ENCODE measurements at places on chromosomes 2 and 18.

DNA sequence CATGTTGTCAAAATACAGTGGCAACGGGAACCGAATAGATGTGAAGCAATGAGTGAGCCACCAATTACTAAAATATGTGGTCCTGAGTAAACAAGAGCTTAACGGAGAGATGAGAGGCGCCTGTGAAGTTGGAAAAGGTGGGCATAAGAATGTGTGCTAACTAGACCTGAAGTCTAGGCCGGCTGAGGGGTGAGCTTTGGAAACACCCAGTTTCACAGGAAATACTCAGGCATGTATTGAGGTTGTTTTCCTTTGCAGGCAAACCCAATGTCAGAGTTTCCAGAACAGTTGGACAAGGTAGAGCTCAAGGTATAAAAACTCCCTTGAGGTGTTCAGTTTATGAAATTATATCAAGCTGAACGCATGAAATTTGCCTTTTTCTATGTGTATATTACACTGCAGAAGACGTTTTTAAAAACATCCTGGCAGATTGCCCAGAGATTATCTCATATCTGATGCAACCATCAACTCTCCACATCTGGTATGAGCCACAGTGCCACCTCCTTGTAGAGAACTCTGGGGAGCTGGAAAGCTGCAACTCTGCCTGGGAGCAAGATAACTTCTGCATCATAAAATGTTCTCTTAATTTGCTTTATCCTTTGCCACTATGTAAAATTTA is 3.9 kb upstream of the WDSUB1 start:
- DNase-seq, result peak; percentile 45

- no peak for DNase-seq
These were observed 686.8 kb upstream of the DDX18 start for GRCh38 chr2:117127680-117128079.

DNA sequence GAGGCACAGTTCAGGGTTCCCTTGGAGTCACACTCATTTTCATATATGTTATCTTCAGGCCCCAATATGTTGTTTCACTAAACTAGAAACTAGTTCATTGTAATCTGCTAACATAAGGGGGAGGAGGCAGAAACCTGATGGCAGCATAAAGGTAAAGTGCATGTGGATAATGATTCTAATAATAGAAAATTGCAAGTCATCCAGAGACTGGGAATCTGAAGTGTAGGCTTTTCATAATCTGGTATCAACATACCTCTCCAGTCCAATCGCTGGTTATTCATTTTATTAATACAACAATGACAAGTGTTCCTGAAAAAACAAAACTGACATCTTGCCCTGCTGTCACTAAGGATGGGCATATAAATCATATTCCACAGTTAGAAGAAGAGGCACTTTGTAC is 326.3 kb upstream of the ZNF804A start:
- no peak for DNase-seq

DNA sequence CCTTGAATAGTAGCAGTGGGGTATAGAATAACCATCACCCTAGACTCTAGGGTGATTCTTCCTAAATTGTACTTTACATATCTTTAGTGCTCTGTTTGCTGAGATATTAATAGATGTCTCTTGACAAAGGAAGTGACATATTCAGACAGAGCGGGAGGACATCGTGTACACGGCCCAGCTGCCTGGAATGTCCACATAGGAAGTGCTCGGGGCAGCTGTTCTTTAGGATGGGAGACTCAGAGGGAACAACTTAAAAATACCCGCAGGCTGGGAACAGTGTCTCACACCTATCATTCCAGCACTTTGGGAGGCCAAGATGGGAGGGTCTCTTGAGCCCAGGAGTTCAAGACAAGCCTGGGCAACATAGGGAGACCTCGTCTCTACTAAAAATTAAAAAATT is 206.1 kb downstream of the FAM210A start:
- DNase-seq, result no peak

DNA sequence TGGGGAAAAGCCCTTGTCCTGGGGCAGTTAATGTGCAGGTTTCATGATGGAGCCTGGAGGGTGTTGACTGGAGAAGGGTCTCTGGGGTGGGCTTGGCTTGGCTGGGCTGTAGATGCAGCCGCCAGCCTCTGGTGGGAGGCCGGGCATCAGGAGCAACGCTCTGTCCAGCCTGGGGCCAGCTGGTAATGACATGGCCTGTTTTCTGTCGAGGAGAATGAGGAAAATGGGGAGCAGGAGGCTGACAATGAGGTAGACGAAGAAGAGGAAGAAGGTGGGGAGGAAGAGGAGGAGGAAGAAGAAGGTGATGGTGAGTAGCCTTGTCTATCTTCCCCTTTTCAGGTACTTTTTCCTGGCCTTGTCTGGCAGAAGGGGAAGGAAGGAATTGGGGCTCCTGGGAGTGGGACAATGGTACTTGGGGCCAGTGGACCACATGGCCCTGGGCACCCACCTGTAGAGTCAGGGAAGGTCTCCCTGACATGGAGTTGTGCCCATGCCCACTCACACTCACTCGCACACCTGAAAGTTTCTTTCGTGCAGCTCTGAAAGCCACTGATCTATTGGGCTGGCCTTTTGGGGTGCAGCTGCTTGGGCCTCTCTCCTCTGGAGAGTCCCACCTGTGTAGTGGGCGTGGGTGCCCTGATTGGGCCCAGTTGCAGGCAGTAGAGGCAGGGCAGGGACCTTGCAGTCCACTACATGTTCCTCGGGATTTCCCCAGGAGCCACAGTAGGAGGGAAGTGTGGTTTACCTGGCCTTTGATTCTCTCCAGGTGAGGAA is 3.5 kb downstream of the PTMA start:
- DNase-seq, result peak; percentile 57

GRCh38 chr2:175308005-175308404 is 126.5 kb upstream of the ATP5MC3 start:
- DNase-seq, result no peak

DNA sequence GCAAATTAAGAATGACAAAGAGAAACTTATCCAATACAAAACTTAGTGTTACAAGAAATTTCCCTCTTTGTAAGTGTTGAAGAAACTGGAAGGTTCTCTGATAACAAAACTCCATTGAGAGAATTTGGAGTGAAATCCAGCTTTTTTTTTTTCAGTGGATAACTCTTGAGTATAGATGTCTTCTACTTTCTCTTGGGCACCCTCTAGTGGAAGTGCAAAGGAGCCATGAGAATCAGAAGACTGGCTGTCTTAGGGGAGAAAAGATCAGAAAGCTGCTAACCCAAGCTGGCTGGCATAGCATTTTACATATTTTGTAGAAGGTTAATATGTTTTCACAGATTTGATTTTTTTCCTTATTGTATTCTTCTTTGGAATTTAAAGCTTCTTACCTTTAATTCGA is 138.8 kb upstream of the SATB2 start:
- DNase-seq, result no peak

GRCh38 chr2:95058466-95058988 is 33.0 kb downstream of the MAL start:
- no peak for DNase-seq

GRCh38 chr2:229252280-229252679 is 18.8 kb downstream of the PID1 start:
- no peak for DNase-seq

- DNase-seq, result no peak
These were observed 9.9 kb downstream of the OR6B3 start for GRCh38 chr2:240043279-240043989.

GRCh38 chr18:49707599-49707998 is 105.7 kb downstream of the ACAA2 start:
- no peak for DNase-seq

- DNase-seq, result no peak
These were observed 160.4 kb upstream of the TMEM200C start for GRCh38 chr18:6055711-6056110.

DNA sequence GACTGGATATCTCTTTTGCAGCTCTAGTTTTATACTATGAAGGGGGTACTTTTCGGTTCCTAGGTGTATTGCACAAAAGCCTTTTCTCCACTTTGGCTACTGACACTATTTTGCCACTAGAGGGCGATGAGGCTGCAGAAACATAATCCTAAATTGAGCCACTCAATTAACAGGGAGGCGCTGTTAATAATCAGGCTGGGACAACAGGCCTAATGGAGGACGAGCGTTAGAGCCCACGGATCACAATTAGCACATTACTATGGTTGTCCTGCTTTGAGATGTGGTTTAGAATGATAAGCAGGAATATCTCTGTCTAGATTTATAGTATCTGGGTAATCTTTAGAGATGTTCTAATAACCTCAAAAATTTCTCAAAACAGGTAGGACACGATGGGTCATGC is 62.2 kb upstream of the PMAIP1 start:
- peak; percentile 66 for DNase-seq

GRCh38 chr2:201628545-201628944 is 14.8 kb downstream of the TMEM237 start:
- DNase-seq, result no peak

DNA sequence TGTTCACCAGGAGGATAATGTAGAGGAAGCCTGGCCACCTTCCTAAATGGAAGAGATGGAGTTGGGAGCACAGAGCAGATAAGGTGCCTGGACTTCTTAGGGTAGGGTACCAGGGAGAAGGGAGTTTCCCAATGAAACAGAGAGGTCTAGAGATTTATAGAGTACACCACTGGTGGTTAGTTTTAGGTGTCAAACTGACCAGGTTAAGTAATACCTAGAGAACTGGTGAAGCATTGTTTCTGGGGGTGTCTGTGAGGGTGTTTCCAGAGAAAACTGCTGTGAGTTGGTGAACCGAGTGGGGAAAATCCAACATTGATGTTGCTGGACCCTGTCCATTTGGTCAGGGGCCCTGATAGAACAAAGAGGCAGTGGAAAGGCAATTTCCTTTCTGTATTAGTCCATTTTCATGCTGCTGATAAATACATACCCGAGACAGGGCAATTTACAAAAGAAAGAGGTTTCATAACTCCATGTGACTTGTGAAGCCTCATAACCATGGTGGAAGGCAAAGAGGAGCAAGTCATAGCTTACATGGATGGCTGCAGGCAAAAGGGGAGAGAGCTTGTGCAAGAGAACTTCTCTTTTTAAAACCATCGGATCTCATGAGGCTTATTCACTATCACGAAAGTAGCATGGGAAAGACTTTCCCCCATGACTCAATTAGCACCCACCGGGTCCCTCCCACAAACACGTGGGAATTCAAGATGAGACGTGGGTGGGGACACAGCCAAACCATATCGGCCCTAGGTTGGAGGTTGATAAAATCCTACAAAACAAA is 260.8 kb downstream of the CBLN2 start:
- DNase-seq, result no peak

DNA sequence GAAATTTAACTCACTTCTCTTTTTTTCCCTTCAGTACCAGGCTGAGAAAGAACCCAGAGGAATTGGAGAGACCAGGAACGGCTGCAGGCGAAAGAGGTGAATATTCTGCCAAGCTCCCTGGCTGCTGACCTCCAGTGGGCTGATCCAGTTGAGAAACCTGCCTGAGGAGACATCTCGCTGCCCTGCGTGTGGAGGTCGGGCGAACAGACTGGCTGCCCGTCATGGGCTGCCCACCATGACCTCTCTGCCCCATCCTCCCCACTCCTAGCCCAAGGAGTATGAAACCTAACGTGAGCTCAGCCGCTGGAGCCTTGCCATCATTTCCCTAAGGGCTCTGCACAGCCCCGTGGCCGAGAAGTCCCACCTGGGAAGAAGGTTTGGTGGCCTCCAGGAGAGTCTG is 148.8 kb upstream of the SALL3 start:
- no peak for DNase-seq

DNA sequence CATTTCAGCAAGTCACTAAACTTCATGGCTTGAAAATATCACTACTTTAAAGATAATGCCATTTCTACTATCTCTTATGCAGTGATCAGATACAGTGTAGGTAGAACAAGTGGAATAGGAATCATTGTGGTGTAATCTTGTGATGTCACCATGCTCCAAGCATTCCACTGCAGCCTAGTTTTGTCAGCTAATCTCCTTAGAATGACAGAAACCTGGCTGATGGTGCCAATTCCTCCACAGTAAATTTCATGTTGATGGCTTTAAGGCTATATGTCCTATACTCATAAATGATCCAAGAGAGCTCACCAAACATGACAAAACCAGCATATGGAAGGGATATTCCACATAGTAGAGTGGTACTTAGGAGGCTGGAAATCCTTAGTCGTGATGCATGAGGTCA is 184.9 kb downstream of the PDE1A start:
- DNase-seq, result no peak

DNA sequence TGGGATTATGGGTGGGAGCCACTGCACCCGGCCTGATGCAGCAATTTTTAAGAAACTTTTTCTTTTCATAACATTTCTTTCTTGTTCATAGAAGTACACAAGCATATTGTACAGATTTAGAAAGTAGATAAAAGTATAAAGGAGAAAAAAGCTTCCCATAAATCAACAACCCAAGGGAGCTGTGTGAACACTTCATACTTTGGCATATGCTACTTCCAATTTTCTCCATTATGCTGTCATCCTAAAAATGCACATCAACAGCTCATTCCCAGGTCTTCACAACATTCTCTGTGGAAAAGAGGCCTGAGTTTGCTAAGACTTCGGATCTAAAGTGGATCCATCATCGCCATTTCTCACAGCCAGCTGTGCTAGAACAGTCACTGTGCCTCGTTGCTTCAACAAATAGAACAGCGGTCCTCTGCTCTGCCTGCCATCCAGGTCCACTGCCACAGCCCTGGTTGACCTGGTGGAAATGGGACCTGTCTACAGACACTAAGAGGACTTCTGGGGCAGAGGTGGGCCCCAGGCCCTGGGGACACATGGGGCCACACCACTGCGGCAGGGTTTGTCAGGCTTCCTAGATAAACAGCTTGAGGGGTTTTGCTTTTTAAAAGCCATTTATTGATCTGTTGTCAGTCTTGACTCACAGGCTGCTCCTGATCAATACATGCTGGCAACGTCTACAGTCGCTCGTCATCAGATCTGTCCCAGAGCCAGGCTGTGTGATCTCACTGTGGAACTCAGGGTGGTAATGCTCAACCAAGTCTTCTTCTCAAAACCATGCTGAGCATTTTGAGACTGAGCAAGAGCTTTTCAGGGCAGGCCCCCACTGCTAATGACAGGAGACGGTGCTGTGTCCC is 72.7 kb upstream of the MGAT4A start:
- DNase-seq, result no peak

DNA sequence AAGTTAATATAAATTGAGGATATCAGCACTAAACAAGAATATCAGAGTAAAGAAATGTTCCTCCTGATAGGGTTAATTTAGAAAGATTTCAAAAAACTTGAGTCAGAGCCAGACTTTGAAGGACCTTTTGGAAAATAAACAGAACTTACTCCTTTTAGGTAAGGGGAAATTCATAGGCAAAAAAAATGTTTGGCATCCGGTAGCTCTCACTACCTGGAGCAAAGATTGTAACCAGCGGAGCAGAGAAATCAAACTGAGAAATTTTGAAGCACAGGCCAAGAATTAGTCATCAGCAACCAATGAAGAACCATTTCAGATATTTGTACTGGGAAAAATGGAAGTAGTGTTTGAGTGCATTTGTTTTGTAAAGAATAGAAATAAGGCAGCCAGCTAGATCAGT is 113.0 kb downstream of the ICA1L start:
- no peak for DNase-seq

DNA sequence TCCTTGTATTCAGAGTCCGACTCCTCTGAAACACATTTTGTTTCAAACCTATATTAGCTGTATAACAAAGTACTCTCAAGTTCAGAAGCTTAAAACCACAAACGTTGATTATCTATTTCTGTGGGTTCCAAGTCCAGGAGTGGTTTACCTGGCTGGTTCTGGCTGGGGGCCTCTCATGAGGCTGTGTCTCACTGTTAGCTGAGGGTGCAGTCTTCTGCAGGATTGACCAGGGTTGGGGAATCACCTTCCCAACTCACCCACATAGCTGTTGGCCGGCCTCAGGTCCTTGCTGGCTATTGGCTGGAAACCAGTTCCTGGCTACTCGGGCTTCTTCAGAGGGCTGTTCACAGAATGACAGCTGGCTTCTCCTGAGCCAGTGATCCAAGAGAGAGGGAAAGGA is 18.0 kb upstream of the ATIC start:
- DNase-seq, result no peak
